ENCODE measurements at places on chromosomes 2 and 18.
A peak's percentile ranks its signal among the peaks of the same experiment; 100 is the strongest.

GRCh38 chr2:95240091-95240490 is 32.8 kb downstream of the ZNF892 start:
- no peak for DNase-seq

DNA sequence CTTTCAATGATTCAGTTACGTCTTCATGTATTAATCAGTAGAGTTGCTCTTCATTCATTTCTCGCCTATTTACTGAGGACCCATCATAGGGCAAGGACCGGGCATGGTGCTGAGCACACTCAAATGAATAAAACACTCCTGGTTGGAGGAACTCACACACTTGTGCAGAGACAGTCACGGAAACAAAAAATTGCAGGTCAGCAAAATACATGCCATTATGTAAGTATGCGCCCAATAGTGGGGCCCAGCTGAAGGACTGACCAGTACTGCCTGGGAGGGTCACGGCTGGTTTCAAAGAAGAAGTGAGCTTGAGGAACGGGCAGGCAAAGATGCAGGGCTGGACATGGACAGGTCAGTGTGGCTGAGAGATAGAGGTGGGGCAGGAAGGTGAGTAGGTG is 102.9 kb downstream of the DDX1 start:
- no peak for DNase-seq

DNA sequence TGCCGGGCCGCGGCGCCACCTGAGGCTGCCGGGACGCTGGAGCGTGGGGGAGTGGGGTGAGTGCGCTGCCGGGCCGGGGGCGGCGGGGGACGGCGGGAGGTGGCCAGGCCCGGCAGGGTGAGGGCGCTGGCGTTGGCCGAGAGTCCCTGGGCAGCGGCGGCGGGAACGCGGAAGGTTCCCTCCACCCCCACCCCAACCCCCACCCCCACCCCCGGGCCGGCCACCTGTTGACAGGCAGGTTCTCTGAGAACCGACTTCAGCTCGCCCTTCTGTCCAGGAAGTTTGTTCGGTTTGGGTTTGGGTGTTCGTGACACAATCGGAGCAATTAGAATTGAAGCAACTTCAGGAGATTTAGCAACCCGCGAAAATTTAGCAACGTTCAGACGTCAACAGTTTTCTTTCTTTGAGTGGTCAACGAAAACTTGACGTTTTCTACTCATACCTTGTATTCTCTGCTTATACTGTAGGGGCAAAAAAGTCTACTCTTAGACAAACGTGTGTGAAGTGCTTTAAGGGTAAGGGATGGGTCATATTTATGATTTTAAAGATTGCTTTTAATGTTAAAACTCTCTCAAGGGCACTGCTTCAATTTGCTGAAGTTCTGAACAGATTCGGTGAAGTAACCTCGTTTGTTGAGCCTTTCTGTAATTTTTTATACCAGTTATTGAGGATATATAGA is 9.3 kb downstream of the OTX1 start:
- DNase-seq = peak; percentile 28

DNA sequence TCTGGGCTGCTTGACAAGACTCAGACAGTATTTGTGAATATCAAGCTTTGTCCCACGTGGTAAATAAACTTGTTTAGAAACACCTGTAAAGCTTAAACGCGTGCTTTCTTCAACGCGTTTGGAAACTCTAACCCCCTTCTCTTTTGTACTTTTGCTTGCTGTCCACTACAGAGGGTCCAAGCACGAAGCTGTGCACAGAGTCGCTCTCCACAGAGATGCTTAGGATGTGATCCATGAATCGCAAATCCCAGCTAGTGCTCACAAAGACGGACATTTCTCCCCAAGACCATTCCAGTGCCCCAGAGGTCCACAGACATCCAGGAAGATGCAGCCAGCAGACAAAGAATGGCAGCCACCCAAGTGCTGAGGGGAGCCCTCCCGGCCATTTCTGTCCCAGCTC is at the start of gene GPR45:
TSS of gene GPR45 (plus strand) at position 301 of the 400 bp plus-strand sequence. CDS start 116 bp downstream, outside the sequence.
- DNase-seq = no peak

DNA sequence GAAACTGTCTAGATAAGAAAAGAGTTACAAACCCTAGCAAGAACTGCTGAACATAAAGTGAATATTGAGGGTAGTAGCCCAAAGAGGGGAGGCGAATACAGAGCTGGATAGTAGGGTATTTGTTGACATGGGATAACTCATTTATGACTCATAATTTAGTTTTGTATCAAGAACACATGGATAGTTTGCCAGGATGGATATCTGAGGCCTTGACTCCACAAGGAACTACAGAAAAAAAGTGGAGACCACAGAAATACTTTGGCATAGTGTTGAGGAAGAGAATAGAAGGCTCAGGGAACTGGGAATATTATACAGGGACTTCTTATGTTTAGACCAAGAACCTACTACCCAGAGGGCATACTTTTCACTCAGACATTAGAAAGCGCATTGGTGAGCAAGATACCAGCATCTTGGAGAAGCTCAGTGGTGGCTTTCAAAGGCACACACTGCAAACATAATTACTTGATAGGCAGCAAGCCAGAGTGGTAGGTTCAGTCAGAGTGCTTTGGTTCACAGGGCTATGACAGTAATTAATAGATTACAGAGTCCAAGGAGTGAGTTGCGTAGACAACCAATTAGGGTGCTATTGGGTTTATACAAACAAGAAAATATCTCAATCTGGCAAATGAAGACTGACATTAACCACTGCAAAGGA is 51.9 kb upstream of the ZBTB7C start:
- no peak for DNase-seq

All from umbilical cord (tissue), 2 donors.